ENCODE measurements at places on chromosomes 1 and 21.

DNA sequence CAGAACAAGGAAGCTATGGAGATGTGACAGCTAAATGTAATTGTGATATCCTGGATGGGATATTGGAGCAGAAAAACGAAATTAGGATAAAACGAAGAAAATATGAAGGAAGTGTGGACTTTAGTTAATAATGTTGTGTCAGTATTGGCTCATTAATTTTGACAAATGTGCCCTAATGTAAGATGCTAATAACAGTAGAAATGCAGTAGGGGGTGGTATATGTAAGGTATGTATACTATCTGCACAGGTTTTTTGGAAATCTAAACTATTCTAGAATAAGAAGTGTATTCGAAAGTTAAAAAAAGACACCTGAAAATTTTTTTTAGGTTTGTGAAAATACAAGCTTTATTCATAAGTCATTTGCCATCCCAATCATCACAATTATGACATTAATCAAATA, 421.4 kb upstream of the B3GALT2 start:
- no peak for DNase-seq

GRCh38 chr1:5934058-5934884, 58.0 kb downstream of the NPHP4 start:
- no peak for DNase-seq

DNA sequence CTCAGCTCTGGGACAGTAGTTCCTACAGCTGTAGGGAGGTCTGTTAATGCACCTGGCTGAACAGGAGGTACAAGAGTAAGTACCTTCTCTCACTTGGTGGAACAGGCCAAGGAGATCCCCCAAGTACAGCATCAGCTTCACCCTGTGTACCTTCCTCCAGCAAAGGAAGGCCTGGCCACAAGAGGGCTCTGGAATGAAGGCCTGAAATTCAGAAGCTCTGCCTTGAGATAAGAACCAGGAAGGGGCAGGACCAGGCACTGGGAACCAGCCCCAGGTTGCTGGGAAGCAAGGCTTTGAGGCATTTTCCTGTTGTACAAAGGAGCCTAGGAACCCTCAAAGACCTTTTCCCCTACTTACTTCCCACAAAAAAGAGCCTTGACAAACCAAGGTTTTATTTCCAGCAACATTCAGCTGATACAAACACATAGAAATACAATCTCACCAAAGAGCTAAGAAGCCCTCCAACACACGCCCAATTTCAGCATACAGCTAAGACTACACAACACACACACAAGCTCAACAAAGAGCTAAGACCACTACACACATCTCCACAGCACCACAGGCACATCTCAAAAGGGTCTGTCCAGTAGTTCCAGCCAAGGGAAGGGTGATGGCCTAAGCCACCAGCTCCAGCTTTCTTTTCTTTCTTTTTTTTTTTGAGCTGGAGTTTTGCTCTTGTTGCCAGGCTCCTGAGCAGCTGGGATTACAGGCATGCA, 23.5 kb downstream of the F11R start:
- DNase-seq = peak; percentile 74

DNA sequence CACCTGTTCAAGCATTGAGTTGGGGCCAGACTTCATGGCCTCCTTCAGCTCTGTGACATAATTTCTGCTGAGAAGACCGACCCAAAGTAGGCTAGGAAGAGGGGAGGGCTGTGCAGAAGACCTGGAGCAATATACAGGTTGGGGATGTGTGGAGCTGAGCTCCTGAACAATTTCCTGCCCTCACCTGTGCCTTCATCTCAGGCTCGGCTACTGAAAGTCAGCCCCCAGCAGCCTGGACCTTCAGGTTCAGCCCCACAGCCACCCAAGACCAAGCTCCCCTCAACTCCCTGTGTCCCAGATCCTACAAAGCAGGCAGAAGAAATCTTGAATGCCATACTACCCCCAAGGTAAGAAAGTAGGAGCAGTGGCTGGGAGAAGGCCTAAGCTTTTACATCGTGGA, 662 bp downstream of the DNALI1 start:
- DNase-seq = no peak
